ENCODE measurements at places on chromosomes 4 and X.
A peak's percentile ranks its signal among the peaks of the same experiment; 100 is the strongest.

GRCh38 chrX:154412468-154412867, 1.1 kb downstream of the TAFAZZIN start:
- DNase-seq: no peak

GRCh38 chrX:13000301-13000811, 25.4 kb downstream of the TMSB4X start:
- no peak for DNase-seq

DNA sequence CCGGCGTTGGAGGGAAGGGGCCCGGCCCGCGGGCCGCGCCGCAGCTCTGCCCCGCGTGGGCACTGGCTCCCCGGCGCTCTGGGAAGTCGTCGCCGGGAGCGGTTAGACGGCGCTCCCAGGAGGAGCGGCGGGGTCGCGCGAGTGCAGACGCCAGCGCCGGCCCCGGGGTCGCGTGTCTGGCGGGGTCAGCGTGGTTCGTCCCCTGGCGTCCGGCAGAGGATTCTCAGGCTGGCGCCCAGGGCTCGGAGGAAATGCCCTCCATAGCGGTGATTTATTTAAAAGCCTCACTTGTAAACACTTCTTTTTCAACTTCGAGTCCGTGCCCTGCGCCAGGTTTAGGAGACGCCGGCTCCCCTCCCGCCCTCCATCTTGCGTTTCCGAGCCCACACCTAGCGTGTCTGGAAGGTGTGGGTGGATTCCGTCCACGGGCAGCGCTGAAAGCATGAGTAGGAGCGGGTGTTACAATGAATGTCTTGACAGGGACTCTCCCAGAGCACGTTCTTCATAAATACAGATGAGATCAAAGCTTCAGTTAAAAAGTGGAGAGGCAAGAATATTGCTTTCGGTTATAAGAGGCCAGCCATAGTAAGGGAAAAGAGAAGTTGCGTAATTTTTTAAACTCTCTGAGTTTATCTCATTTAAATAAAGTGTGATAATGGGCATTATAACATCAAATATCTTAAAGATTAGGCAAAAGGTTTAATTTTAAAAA, 692 bp downstream of the FAM241A start:
- peak; percentile 64 for DNase-seq

GRCh38 chr4:5812506-5813229, 80.2 kb downstream of the CRMP1 start:
- no peak for DNase-seq

- DNase-seq: no peak
Measured at GRCh38 chr4:36303426-36304137, 22.2 kb downstream of the DTHD1 start.

- DNase-seq: peak; percentile 88
Measured at GRCh38 chr4:8050555-8051206, 107.9 kb downstream of the ABLIM2 start.

DNA sequence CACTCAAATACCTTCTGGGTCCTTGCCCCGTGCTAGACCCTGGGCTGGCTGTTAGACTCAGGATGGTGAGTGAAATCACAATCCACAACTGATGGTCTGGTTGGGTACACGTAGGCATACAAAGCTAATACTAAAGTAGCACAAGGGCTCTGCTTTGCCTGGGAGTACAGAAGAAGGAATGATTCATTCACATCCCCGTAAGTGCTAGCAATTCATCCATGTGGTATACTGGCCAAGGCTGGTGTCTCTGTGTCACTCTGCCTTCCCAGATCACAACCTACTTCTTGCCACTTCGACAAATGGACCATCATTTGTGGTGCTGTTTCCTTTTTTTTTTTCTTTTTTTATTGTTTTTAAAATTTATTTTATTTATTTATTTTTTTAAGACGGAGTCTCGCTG, 19.7 kb upstream of the RBM47 start:
- DNase-seq: no peak

GRCh38 chr4:134401798-134402197, 200.2 kb upstream of the PABPC4L start:
- no peak for DNase-seq

- DNase-seq: peak; percentile 86
Measured at GRCh38 chr4:75919920-75920319, 17.7 kb upstream of the PPEF2 start.

DNA sequence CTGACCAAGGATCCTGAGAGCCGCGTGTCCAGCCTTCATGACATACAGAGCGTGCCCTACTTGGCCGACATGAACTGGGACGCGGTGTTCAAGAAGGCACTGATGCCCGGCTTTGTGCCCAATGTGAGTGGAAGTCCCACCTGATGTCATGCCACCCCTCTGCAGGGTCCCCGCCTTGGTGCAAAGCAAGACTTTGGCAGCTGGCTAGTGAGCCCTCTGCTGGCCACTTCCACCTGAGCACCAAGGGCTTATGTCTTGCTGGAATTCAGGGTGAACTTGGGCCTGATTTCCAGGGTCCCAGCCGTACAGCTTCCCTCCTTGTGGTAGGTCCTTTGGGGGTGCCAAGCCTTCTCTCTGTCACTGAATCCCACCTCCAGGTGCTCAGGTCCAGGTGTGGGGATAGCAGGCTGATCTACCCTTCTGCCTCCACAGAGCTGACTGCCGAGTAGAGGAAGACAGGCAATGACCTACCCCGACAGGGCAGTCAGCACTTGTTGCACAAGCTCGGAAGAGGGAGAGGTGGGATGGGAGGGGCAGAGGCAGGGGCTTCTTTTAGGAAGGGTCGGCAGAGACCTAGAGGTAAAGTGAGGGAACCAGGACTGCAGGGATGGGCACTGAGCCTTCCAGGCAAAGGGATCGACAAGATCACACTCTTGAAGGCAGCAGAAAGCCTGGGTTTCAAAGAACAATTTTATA, 248.1 kb downstream of the EVC2 start:
- peak; percentile 37 for DNase-seq

GRCh38 chrX:112816908-112817307, 23.7 kb downstream of the AMOT start:
- DNase-seq: no peak

GRCh38 chrX:100973411-100973810, 3.9 kb downstream of the ARL13A start:
- no peak for DNase-seq

DNA sequence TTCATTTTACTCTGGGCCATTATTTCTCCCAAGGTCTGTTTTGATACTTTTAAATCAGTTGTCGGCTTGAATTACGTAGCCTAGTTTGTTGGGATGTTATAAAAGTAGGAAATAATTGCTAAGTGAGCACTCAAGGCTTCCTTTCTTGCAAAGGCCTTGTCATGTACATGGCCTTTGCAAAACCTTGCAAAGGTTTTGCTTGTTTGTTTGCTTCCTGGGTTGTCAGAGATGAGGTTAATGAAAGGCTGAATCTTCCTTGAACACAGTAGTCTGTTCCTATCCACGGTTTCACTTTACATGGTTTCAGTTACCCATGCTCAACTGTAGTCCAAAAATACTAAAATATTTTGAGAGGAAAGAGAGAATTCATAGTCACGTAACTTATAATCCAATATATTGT, 113.5 kb downstream of the NAA11 start:
- no peak for DNase-seq

DNA sequence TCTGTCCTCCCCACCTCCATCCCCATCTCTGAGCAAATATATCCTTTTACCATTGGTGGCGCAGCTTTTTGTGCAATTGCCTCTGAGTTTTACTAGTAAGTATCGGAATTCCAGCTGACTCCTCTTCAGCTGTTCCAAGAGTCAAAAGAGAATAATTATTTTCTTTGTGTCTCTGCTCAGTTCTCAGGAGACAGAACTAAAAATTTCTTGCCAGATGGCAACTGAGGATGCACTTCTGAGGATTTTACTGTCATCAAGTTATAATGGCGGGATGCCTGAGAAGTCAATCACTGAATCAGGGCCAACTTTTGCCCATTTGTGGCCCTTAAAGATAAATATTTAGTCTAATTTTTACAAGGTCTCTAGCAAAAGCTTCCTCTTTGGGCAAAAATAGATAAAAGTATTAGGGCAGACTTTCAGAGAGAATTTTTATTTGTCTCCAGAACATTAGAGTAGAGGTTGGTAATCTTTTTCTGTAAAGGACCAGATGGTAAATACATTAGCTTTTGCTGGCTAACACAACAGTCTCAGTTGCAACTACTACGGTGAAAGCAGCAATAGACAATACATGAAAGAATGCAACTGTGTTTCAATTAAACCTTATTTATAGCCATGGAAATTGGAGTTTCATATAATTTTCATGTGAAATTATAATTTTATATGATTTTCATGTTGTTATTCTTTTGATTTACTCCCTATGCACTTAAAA, 15.6 kb upstream of the ADGRA3 start:
- no peak for DNase-seq

DNA sequence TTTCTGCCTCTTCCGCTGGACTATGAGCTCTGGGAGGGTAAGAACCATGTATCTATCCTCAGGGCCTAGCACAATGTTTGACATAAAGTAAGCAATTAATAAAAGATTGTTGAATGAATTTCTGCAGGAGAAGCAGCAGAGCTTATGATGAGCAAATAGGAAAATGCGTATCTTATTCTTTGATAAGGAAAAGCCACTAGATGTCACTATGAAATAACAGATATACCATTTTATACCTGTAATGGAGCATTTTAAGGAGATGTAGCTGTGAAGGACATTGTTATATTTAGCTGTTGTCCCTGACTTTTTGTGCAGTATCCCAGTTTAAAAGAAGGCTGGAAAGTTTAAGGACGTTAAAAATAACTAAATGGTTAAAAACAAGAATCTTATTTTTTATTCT, 147.2 kb upstream of the MBNL3 start:
- DNase-seq: no peak

DNA sequence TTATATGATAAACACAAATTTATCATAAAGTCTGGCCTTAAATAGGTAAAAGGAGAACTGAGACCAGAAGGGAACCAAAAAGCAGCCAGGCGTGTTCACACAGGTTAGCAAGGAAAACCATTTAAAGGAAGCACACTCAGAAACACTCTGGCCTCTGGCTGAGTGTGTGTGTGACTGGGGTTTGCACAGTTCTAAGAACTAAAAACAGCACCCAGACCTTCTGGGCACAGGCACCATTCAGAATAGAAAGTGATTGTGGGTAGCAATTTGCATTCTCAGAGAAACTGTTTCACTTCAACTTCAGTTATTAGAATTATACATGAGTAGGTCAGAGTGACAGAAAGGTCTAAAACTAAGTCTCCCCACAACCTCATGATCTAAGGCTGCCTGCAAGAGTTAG, 10.0 kb downstream of the GPR82 start:
- no peak for DNase-seq

DNA sequence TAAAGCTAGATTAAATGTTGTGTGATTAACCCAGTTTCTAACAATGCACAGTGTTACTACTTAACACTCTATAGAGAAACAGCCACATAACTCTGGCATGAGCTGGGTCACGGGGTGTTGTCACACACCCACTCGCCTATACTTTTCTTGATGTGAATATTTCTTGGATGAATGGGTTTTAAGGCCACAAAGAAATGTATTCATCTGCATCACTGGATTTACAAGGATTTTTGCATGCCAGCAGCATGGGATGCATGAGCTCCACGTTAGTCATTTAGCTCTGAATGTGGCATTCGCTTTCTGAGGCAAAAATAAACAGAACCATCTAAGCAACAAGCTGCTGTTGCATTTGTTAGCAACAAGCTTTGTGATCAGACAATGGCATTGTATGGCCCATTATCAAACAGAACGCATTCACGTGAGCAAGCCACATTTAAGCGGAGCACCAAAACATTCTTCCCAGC, 89.7 kb downstream of the LRP2BP start:
- no peak for DNase-seq

GRCh38 chr4:90572996-90573395, 445.8 kb downstream of the CCSER1 start:
- DNase-seq: no peak

GRCh38 chrX:44898411-44899221, 25.6 kb downstream of the KDM6A start:
- no peak for DNase-seq

DNA sequence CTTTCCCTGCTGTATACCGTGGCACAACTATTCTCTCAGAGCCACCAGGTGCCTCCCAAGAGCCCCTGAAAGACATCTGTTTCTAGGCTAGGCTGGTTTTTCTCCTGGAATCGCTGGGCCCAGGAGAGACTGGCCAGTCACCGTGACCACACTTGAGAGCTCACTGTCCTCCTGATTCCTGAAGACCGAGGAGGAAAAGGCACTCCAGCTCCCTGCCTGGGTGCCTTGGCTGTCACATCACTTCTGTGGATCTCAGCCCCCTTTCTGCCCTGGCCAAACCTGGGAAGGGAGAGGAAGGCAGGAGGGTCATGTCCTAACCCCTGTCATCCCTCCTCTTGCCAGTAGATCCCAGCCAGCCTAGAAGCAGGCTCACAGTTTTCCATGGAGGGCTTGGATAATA, 54.7 kb upstream of the LAS1L start:
- DNase-seq: no peak

GRCh38 chr4:56680266-56680665, 830 bp downstream of the HOPX start:
- DNase-seq: no peak

DNA sequence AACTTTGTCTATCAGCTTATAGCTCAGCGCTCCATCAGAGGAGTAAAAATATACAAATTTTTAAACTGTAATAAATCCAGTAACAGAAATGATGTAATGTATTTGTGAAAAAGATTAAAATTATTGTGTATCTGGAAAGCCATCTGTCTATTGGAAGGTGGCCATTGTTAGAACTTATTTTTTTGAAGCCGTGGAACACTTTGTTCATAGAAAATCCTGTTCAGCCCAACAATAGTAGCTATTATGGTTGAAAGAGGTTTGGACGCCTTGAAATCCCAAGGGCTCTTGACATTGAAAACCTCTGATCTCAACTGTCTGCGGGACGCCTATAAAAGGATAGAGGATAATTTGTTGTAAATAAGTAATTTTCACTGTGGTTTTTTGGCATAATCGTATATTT, 98.3 kb downstream of the RAPGEF2 start:
- no peak for DNase-seq

- DNase-seq: no peak
Measured at GRCh38 chr4:153546280-153546679, 80.1 kb downstream of the TMEM131L start.

DNA sequence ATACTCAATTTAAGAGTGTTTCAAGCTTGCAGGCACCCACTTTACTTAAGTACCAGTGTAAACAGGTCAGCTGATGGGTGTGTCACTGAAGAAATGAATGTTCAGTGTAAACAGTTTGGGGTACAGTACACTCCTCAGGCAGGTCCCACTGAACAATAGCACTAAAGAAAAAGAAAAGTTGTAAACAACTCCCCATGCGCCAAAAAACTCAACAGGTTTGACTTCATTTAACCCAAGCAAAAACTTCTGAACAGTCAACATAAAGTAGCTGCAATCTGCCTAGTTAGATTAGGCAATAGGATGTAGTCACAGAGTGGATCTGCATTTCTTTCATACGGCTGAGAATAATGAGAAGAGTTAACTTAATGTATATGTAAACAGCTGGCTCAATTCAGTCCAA, 93.2 kb downstream of the FAM13A start:
- DNase-seq: no peak

DNA sequence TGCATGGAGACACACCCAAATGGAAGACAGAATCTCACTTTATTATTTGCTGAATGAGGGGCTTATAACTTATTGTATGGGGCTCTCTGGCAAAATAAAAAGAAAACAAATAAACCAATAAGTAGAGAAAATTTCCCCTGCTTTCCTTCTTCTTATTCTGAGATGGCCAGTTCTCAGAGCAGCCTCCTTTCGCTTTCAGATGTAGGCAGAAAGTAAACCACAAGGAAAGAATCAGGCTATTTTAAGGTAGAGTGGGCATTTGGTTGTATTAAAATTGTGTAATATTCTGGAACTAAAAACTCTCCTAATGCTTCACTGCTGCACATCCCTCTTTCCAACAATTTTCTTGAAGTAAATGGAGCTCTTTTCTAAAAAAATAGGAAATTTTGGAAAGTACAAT, 241.8 kb downstream of the GALNTL6 start:
- DNase-seq: no peak
